ENCODE measurements at places on chromosomes 12 and 14. TPM values are rescaled to one million over a fixed set of nuclear protein-coding genes. Genes with fewer than 3 reads are reported as not detected.

DNA sequence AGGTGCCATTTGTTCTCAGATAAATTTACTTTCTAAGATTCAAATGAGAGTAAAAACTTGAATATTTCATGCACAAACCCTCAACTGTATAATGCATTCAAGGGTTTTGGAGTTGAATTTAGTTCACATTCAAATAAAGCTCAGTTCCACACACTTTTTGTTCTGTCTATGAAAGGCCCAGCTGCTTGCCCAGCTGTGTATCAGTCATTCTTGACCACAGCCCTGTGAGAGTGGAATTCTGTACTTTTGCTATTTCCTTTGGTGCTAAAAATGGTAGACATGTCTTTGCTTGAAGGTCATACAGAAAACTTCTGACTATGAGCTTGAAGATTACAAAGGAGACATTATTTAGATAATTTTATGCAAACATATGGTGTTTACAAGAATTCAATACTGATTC, 110.4 kb downstream of the KCNC2 start:
- H3K27ac ChIP-seq, result no peak overlapping the region
- H3K27me3 ChIP-seq, result no peaks in the 10 kb centered on the region
- no peak overlapping the region for H3K4me3 ChIP-seq
- no peak for DNase-seq

DNA sequence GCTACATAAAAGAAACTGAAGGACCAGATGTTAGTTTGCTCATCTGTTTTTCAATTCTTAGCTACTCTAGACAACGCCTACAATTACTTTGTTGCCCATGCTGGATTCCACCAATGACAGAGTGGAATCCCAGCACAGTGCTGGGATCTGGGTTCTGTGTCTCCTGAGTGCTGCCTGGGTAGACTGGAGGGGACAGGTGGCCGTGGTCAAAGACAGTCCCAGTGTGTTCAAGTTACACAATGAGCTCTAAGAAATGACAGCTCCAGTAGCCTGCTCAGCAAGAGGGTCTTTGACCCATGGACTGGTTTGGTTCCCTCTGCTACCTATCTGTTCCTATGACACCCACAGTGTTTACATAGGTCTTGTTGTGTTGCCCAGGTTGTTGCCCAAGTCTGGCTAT, 38.5 kb downstream of the C2CD5 start:
- no peaks in the 10 kb centered on the region for H3K4me1 ChIP-seq
- no peak overlapping the region for H3K27ac ChIP-seq
- peaks cover 13% of the 10 kb centered on the region for H3K36me3 ChIP-seq

DNA sequence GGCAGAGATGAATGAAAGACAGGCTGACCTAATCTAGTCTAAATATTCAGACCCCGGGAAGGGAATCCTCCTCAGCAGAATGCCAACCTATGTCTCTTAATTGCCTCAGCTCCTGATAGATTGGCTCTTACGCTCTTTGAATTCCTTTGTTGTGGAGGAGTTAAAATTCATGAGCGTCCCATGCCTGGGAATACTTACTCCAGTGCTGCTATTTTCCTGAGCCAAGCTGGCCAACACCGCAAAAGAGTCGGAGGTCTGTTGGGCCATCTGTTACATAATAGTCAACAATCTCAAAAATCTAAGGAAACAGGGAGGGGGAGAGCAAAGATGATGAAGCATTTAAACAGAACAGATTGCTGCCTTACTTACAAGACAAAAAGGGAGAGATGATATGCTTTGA, 182.8 kb downstream of the ASCL1 start:
- no peak for DNase-seq
- H3K27me3 ChIP-seq, result no peaks in the 10 kb centered on the region
- H3K4me3 ChIP-seq, result no peak overlapping the region
- H3K4me1 ChIP-seq, result no peaks in the 10 kb centered on the region
- no peaks in the 10 kb centered on the region for H3K36me3 ChIP-seq

DNA sequence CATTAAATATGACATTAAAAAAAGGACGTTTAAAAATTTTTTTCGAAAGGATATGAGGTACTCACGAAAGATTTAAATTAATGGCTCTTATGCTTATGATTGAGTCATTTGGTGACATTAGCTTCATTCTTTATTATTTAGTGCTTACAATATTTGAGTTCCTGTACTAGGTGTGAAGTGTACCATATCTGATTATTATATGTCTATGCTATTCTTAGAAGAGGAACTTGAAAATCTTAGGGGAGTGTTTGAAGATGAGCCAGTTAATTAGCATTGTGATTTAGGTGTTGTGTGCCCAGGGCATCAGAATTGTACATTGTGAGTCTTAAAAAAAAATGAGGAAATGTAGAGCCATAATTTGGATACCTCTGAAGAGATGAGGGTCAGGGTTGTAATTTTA, 118.6 kb downstream of the FUT8 start:
- no peak overlapping the region for H3K4me3 ChIP-seq
- H3K27me3 ChIP-seq, result no peaks in the 10 kb centered on the region
- H3K36me3 ChIP-seq, result no peaks in the 10 kb centered on the region
- no peak for DNase-seq
- no peak overlapping the region for H3K27ac ChIP-seq

GRCh38 chr14:49921401-49921800, 28.5 kb downstream of the ARF6 start:
- no peaks in the 10 kb centered on the region for H3K4me1 ChIP-seq
- H3K27ac ChIP-seq, result no peak overlapping the region
- H3K36me3 ChIP-seq, result no peaks in the 10 kb centered on the region
- DNase-seq, result no peak

- H3K27me3 ChIP-seq, result no peaks in the 10 kb centered on the region
- H3K4me1 ChIP-seq, result peaks cover 4% of the 10 kb centered on the region
- DNase-seq, result no peak
- H3K4me3 ChIP-seq, result no peak overlapping the region
- no peak overlapping the region for H3K27ac ChIP-seq
- H3K36me3 ChIP-seq, result no peaks in the 10 kb centered on the region
Observed at GRCh38 chr12:39605996-39606395, 13.6 kb downstream of the ABCD2 start.

- no peak overlapping the region for H3K27ac ChIP-seq
- no peaks in the 10 kb centered on the region for H3K4me1 ChIP-seq
- H3K27me3 ChIP-seq, result no peaks in the 10 kb centered on the region
- no peak overlapping the region for H3K4me3 ChIP-seq
- H3K36me3 ChIP-seq, result no peaks in the 10 kb centered on the region
Observed at GRCh38 chr14:98244966-98245569, 1026.9 kb downstream of the BCL11B start.

DNA sequence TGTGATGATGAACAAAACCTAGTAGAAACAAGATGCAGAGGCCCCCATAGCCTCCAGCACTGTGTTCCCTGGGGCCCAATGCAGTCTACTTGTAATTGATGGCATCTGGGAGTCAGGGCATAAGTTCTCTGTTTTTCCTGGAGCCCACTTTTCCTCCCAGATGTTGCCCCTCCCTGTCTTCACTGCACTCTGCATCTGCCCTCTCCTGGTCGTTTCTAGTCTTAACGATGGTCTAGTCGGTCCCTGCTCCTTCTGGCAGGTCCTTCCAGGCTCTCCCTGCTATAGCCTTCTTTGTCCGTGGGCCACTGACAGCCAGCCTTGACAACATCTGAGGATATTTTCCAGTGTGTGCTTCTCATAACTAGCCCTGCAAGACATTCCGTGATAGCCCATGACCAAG, 208.3 kb downstream of the GXYLT1 start:
- no peaks in the 10 kb centered on the region for H3K36me3 ChIP-seq
- no peak overlapping the region for H3K4me3 ChIP-seq
- DNase-seq, result no peak
- no peaks in the 10 kb centered on the region for H3K27me3 ChIP-seq
- no peak overlapping the region for H3K27ac ChIP-seq

Gene TAS2R30
- 15.7 TPM for total RNA-seq

Gene VRTN
- not detected for total RNA-seq
